ENCODE measurements at places on chromosomes 1 and 21.

- peak; percentile 15 for DNase-seq
Measured at GRCh38 chr1:200738949-200739651, 407 bp downstream of the CAMSAP2 start.

DNA sequence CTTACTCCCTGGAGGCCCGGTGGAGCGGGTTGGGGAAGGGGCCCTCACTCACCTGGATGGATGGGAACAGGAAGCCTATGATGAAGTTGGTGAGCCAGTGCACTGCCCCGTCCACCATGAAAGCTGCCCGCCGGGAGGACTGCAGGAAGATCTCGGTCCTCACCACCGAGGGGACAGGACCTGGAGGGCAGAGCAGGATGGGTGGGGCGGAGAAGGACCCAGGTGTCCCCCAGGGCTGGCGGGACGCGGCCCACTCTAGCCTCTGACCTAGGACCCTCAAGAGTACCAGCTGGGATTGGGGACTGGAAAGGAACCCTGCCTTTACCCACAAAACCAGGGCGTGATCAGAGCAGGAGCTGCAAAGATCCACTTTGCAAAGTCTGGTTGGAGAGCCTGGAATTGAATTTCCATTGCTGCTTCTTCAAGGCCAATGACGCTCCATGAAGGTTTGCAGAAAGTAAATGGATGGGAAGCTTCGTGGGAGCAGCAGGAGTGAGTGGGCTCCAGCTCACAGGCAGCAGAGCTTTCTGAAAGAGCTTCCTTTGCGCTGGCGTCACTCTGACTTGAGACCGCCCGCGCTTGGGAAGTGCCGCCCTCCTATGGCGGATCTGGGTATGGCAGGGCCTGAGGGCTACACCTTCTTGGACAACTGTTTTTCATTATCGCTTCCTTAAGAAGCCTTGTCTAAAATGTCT is 21.4 kb downstream of the SLC2A7 start:
- peak; percentile 81 for DNase-seq

- no peak for DNase-seq
Measured at GRCh38 chr21:46543306-46543705, 61.6 kb downstream of the S100B start.

- DNase-seq, result no peak
Measured at GRCh38 chr1:109573785-109574184, 25.4 kb downstream of the GNAI3 start.

DNA sequence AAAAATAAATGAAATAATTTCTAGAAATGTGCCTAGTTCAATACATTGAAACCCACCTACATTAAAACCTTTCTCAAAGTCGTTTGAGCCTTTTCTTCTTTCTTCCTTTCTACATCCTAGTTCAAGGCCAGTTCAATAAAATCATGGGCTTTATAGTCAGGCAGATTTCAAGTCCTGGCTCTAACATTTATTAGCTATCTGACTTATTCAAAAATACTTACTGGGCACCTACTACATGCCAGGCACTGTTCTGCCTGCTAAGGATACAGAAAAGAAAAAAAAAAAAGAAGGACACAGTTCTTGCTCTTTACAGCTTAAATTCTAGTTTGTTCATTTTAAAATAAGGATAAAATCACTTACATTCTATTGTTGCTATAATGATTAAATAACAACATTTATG is 134.2 kb upstream of the FGGY start:
- DNase-seq, result no peak

- DNase-seq, result no peak
Measured at GRCh38 chr1:221965252-221965651, 223.4 kb upstream of the DUSP10 start.

DNA sequence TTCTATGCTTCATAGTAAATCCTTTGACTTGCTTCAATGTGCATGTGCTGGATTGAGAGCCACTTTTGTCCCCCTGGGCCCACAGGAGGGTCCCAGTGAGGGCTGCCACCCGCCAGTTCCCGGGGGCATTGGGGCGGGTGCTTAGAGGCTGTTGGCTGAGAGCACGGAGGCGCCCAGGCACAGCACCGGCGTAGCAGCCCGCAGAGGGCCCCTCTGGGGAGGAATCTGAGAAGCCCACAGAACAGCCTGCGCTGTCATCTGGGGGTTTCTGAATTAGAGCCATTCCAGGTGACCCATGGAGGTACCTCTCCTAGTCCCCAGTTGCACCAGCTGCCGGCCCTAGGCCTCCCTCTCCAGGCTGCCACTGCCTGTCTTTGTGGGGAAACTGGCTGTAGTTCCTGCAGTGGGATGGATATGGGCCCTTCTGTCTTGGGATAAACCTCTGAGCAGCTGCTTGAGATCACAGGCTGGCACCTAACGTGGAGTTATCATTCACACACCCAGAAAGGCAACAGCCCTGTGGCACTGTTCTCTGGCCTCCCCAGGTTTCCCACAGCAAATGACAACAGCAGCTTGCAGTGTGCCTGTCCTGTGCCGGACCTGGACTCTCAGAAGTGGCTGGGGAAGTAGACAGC is 39.5 kb downstream of the TMEM51 start:
- DNase-seq, result no peak

- DNase-seq, result no peak
Measured at GRCh38 chr1:227892489-227893299, 55.0 kb downstream of the WNT9A start.

DNA sequence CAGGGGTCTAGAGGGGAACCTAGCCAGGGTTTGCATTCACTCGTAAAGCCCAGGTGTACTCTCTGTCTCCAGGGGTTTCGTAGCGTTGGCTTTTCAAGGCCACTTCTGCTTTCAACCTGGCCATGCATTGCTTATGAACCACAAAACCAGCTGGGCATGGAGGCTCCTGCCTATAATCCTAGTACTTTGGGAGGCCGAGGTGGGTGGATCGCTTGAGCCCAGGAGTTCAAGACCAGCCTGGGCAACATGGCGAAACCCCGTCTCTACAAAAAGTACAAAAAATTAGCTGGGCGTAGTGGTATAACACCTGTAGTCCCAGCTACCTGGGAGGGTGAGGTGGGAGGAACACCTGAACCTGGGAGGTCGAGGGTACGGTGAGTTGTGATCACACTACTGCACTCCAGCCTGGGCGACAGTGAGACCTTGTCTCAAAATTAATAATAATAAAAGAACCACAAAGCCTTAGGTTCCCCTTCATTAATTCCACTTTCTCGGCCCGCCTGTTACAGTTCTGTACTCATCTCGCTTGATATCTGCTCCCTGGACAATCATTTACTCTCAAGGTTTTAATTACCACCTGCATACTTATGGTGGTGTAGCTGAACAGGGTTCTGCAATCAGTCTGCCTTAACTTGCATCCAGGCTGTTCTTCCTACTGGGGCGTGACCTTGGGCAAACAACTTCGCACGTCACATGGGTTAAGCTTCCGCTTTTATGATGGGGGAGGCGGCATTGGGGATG is 6.1 kb downstream of the SLC16A4 start:
- DNase-seq, result no peak

GRCh38 chr1:1678581-1679380 is 13.8 kb downstream of the SLC35E2B start:
- peak; percentile 58 for DNase-seq

DNA sequence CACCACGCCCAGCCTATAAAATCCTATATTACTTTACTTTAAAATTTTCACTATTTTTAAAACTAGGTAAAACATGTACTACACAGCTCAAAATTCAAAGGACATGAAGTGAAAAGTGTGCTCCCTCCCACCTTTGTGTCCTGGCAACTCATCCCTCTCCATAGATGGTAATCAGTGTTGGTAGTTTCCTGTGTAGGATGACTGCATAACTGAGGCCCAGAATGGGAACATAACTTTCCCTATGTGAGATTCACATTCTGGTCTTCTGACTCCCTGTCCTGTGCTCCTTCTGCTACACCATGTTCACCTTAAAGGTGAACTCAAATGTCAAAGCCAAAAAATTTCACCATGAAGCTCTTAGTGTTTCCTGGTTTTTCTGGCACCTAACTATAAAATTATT is 39.3 kb downstream of the XKR8 start:
- no peak for DNase-seq

DNA sequence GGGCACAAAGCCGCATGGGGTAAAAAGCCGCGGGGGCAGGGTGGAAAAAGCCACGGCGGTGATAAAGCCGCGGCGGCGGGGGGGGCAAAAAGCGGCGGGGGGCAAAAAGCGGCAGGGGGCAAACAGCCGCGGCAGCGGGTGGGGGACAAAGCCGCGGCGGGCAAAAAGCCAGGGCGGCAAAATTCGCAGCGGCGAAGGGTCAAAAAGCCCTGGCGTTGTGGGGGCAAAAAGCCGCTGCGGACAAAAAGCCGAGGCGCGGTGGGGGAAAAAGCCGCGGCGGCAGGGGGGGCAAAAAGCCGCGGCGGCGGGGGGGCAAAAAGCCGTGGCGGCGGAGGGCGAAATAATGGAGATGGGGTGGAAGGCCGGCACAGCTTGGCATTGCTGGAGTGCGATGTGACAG is 3902.9 kb downstream of the SRGAP2C start:
- DNase-seq, result no peak

DNA sequence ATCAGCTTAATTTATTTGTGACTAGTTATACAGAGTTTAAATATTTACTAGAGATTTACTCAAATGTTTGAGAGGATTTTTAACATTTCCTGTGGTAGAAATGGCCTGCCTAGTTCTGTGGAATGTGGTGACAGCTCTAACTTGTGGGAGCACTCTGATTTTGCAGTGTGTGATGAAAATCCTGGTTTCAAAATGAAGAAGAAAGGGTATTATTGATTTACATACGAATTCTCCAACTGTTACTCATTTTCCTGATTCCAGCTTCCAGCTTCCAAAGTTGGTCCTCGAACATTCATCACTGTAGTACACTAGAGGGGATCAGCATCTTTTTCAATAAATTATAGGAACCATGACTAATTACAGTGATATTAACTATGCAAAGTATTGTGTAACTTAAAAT is 462.7 kb upstream of the PKN2 start:
- DNase-seq, result no peak

DNA sequence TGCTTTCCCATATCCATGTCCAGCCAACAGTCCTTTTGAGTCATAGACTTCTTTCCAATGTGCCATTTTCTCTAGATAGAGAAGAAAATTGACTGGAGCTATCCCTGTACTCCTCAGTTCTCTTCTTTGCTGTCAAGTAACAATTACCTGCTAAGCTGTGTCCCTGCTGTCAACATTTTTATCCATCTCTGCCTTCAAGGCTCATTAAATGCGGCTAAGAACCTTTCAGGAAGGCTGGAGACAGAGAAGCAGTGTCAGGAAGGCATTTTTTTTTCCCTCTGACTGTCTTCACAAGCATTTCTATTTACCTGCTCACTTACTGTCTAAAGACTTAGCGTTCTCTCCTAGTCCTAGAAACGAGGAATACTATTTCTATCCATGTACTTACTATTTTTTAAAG is 69.1 kb downstream of the MTR start:
- no peak for DNase-seq

GRCh38 chr1:21620011-21620410 is 49.1 kb downstream of the RAP1GAP start:
- DNase-seq, result no peak

DNA sequence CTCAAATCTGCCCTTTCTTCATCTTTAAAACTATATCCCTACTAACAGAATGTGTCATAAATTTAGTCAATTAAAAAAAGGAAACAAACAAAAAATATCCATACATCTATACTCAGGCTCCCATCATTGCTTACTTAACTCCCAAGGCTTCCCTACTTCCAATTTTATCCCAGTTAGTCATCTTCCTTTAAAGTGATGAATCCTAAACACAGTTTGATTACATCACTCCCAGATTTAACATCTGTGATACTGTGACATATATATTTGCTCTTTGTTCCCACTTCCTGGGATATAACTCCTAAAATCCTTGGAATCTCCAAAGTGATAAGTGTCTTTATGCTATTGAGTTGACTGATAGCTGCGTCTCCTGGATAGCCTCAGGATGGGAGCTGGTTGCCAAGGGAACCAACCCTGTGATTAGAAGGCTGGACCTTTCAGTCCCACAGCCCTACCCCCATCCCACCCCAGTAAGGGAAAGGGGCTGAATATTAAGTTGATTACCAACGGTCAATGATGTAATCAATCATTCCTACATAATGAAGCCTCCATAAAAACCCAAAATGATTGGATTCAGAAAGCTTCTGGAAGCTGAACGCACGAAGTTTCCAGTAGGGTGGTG is 21.6 kb downstream of the GLMN start:
- DNase-seq, result no peak

- DNase-seq, result no peak
Measured at GRCh38 chr1:9809100-9809510, 14.7 kb downstream of the CLSTN1 start.

DNA sequence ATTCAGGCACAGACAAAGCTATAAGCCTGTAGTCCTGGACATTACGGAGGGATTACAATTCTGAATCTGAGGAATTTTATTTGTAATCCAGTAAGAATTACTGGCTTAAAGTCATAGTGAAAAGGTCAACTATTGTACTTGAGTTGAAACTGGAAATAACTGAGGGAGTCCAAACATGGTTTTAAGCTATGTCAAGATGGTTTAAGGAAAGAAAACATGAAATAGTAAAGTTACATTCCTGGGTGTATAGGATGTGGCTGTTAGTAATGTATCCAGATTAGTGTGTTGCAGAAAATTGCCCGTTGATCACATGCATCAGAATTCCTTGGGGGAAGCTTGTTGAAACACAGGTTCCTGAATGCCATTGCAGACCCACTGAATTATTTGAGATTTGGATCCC is 124.8 kb upstream of the GORAB start:
- DNase-seq, result no peak

DNA sequence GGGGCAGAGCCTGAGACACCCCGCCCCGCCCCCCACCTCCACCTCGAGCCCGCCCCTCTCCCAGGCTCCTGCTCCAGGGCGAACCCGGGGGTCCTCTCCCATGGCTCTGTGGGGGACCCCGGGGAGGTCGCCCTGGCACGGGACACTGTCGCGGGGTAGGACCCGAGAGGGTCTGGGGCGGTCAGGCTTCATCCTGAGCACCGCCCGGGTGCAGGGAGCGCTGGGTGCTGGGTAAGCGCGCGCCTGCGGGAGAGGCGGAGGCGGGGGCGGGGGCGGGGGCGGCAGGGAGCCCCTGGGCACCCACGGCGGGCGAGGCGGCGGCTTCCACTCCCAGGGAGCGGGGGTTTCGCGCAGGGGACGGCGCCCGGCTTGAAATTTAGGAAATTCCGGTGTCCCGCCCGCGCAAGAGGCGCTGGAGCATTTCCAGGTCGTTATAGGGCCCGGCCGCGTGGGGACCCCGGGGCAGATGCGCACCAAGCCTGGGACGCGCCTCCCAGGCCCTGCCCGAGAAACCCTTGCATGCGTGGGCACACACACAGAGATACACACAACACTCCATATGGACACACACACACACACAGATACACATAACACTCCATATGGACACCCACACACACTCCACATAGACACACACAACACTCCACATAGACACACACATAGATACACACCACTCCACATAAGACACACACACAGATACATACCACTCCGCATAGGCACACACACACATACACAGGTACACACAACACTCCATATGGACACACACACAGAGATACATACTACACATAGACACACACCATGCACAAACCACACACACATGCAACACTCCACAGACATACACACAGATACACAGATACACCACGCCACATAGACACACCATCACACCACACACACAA is 48.7 kb upstream of the SLC19A1 start:
- peak; percentile 36 for DNase-seq
